ENCODE measurements at places on chromosomes 5 and 9. TPM values are rescaled to one million over a fixed set of nuclear protein-coding genes. Genes with fewer than 3 reads are reported as not detected.

The KLHL3 gene
- total RNA-seq, result 5.9 TPM

The RNF208 gene
- 1.9 TPM for total RNA-seq

- DNase-seq, result no peak
Measured at GRCh38 chr9:684054-684890, 157.2 kb upstream of the DMRT1 start.

GRCh38 chr9:138024131-138024530 lies 146.5 kb downstream of the CACNA1B start:
- DNase-seq, result no peak

DNA sequence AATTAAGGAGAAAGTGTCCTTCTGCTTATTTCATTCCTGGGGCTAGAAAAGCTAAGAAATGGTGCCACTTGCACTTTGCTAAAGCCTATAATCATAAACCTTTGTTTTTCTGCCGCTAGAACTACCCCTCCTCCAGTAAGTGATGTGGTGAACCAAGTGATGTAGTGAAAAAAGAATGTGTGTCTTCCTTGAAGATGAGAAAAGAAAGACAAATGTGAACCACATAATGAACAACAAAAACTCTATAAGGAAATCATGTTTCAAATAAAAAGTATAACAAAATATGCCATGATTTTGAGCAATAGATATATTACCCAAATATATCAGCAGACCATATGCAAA lies 179.0 kb upstream of the SGCD start:
- DNase-seq, result no peak

DNA sequence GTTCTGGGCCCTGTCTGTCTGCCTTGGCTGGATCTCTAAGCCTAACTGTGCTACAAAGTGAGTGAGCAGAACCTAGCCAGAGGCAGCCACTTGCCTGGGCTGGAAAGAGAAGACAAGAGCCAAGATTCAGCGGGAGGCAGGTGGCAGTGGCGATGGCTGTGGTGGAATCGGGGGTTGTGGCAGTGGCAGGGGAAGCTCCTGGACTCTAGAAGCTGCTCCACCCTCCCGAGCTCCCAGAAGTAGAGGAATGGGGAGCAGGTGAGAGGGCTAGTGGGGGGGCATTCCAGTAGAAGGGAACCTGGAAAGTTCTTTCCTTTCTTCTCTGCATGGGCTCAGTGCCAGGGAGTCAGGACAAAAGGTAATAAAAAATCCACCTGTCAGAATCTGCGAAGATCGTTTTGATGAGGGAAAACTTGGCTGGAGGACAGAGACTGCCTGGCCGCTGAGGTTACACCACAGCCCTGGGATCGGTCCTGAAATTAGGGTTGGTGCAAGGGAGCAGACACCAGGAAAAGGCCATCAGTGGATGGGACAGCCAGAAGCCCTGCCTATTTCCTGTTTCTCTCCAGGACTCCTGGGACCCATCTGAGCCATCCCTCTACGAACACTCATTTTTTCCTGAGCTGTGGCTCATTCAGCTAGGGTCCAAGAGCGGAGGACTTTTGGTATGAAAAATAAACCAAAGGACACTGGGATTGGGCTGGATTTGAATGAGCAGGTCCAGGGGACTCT lies 1.6 kb downstream of the CRAT start:
- DNase-seq, result no peak

All from activated B cell treated with CpG ODN at 0.5 μM for 24 hours (primary cell).